ENCODE measurements at places on chromosomes 2 and 18.

DNA sequence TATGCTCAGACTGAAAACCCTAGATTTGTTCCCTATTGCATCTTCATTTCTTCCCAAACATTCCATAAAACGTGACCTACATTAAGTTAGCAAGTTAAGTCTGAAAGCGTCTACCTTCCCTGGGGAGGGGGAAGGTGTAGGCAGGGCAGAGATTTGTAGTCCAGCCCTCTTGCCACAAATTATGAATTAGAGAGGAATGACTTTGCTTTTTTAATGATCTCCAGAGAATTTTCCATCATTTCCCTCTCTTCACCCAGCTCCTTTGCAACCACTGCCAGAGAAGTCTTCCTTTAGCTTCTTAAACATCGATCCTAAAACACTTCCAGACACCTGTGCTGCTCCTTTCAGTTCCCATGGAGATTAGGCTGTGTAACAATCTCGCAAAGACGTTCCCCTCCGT is 1.2 kb downstream of the C2orf76 start:
- no peak for DNase-seq

- no peak for DNase-seq
These were observed 27.7 kb upstream of the SMCHD1 start for GRCh38 chr18:2627821-2628276.

- no peak for DNase-seq
These were observed 1.2 kb downstream of the MAL start for GRCh38 chr2:95026471-95027368.

GRCh38 chr2:141103216-141103615 is 1027.6 kb downstream of the LRP1B start:
- DNase-seq: no peak

- DNase-seq: no peak
These were observed 23.7 kb upstream of the CXCR4 start for GRCh38 chr2:136141510-136142149.

- DNase-seq: no peak
These were observed 123.8 kb upstream of the ID2 start for GRCh38 chr2:8558096-8558495.

DNA sequence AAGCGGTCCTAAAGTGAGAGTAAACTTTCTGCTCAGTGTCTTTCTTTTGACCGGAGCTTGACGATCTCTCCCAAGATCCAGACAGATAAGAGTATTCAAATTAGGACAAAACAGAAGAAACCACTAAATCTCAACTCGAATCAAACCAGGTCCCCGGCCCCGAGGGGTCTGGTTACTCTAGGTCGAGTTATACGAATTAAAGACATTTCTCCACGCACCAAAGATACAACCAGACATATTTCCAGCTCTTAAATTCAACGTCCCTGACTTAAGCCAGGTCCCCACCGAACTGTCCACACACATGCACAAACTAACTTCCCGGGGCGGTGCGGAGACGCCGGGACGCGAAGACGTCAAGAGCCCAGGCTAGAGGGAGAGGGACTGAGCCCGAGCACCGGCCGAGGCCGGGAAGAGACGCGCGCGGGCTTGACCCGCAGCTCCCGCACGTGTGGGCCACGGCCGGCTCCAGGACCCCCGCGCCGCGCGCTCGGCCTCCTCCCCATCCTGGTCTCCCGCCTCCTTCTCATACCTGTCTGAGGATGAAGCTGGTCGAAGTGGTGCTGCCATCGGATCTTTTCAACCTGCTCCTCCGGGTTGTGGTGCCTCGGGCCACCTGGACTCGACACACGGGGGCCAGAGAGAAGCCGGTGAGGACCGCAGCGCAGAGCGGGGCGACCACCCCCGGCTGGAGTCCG is 896 bp downstream of the CACNB4 start:
- DNase-seq: no peak

DNA sequence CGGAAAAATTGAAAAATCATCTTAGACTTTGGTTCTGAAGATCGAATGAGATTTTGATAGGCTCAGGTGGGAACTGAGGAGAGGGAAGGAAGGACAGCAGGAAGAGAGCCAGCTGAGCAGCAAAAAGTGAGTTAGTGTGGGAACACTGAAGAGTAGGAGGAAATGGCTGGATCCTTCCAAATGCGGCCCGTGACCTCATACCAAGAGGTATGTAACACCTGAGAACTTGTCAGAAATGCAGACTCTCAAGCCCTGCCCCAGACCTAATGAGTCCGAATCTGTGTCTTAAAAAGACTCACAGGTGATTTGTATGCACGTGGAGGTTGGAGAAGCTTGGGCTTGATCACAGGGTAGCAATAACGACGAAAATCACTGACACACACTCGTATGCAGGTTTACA is 42.0 kb downstream of the COL4A3 start:
- no peak for DNase-seq

- no peak for DNase-seq
These were observed 66.3 kb upstream of the GLI2 start for GRCh38 chr2:120669121-120669952.

DNA sequence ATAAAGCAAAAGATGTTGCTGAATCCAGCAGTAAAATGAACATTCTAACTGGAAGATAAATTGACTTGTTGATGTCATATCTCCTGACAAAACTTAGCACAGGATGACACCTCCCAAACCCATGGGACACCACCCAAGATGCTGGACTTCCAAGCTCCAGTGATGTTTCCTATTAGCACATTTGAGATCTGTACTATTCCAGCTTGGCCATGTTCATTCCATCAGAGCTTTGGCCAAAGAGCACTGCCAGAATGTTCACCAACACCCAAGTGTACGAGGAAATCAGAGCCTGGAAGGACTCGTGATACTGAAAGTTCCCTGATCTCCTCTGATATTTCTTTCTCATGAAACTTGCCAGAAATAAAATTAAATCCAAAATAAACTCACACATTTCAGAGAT is 44.7 kb downstream of the PID1 start:
- no peak for DNase-seq

DNA sequence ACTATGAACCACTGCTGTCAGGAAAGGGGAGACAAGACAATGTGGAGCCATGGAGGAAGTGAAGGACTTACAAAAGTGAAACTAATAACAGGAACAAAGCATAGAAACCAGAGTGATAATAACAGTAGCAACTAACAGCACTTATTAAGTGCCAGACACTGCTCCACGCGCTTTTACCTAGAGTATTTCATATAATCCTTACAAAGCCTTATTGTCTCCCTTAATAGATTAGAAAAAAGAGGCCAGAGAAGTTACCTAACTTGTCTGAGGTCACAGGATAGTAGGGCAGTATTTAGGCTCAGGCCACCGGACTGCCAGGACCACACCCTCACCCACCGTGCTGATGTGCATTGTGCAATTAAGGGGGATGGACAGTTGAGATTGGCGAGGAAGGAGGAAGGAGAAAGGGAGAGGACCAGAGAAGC is 98.6 kb upstream of the NFU1 start:
- DNase-seq: no peak

DNA sequence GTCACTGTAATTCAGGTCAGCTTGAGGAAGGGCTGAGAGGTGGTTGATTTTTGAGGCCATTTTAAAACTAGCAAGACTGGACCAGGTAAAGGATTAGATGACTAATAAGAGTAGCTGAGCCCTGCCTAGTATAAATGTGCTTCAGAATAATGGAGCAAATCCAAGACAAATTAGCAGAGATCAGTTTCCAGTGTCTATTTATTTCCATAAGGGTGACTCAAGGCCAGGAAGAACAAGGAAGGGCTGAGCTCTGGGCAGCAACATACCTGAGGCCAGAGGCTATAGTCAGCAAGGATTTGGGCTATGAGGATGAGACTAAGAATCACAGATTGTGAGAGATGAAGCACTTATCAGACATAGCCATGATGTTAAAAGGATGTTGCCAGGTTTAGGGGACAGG is 339.0 kb upstream of the LRRTM1 start:
- DNase-seq: no peak

GRCh38 chr2:68195096-68195495 is 37.4 kb downstream of the PNO1 start:
- DNase-seq: no peak

DNA sequence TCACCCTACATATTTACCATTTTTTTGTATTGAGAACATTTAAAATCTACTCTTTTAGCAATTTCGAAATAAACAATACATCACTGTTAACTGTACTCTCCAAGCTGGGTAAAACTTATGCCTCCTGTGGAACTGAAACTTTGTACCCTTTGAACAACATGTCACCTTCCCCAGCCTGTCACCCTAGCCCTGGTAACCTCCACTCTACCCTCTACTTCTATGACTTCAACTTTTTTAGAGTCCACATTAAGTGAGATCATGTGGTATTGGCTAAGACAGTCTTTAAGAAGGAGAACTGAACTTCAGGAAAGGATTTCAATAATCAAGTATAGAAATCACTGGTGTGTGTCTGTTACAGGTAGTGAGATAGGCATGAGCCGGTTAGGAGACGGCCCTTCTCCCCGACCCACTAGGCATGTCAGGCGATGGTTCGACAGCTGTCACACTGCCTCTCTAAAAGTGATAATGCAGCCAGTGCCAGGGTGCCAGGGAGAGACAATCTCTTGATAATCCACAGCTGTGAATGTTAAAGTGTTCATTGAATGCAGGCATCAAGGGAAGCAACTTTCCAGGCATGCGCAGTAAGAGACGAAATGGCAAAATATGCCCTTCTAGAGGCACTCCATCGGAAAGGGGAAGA is 74.6 kb upstream of the RNF152 start:
- DNase-seq: no peak

DNA sequence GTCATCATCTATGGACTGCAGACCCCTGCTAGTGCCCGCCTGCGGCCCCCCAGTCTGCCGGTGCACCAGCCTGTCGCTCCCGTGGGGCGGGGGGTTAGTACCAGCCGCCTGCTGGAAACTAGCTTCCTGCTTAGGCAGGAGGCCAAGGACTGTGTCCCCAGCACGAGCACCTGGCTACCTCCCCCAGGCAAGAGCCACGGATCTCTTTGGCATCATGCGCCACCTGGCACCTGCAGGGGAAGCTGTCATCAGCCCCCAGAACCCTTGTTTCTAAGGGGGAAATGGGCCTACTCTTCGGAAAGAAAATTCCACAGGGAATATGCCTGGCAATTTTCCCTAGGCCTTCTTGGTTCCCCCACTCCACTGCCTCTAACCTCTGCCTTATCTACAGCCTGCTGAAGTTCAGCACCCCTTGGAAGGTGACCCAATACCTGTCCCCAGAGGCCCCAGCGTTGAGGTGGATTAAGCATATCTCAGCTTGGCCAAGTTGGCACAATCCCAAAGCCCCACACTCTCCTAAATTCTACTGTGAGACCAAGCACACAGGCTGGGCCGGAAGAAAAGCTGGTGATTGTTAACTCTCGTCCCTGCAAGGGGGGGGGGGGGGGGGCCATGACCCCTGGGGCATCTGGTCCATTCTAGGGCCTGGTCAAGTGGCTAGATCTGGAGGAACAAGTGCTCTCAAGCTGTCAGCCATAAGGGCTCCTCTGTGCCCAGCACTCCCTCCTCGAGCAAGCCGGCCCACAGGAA is 62.0 kb upstream of the POMC start:
- no peak for DNase-seq

GRCh38 chr2:203543898-203544328 is 8.8 kb upstream of the RAPH1 start:
- no peak for DNase-seq

DNA sequence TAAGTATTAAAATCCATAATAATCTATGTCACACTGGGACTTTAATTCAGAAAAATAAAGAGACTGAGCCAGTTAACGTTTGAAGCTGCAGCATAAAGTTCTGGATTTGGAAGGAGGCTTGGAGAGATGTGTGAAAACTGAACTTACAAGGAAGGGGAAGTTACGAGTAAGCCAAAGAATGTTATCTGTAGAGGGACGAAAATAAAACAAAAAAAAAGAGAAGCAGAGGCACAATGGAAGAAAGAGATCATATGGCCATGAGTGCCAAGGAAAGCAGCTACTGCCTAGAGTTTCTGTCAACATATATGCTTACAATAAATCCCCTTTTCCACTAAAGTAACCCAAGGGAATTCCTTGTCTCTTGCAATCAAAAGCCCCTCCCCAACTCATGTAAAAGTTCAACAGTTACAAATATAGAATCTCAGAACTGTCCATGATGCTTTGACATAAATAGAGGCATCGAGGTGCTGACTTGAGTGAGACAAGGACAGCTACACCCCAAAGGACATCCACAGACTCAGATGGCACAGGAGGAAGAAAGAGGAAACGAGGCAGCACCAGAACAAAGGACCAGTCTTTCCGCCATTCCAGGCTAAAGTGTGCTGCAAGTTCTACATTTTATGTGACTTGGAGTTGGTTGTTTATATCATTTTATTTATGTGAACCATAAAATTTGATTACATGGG is 16.1 kb upstream of the ARL5A start:
- DNase-seq: no peak

DNA sequence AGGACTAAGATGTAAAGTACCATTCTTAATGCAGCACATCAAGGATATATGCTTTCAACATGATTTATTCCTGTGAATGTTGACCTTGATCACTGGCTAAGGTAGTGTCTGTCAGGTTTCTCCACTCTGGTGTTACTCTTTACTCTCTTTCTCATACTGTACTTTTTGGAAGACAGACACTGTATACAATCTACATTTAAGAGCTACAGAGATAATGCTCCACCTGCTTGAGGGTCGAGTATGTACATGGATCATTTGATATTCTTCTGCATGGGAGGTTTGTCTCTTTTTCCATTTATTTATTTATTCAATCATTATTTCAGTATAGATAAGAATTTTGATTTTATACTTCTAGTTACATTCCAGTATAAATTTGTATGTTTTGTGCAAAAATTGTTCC is 199.5 kb upstream of the RGPD4 start:
- no peak for DNase-seq

GRCh38 chr18:7146067-7146466 is 28.5 kb upstream of the LAMA1 start:
- no peak for DNase-seq

All from stimulated activated CD8-positive, alpha-beta memory T cell treated with anti-CD3 and anti-CD28 coated beads, Interleukin-15, amount 100 ng/mL, for 24 hours (primary cell).